ENCODE measurements at places on chromosomes 3 and 15.

DNA sequence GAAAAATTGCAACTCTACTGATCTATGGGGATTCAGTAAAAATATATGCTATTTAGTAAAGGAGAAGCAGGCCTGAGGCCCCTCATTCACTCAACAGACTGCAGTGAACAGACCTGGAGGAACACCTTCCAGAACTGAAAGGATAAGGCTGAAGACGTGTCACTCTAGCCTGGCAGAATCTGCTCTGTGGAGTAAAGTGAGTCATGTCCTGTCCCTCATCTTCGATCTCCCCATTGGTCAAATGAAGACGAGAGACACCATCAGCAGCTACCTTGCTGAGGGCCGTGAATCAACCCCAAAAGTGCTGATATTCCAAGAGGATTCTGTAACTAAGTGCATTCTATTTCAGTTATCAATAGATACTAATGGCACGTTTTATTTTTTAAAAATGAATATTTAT is 359.7 kb downstream of the FGF12 start:
- no peak for DNase-seq

DNA sequence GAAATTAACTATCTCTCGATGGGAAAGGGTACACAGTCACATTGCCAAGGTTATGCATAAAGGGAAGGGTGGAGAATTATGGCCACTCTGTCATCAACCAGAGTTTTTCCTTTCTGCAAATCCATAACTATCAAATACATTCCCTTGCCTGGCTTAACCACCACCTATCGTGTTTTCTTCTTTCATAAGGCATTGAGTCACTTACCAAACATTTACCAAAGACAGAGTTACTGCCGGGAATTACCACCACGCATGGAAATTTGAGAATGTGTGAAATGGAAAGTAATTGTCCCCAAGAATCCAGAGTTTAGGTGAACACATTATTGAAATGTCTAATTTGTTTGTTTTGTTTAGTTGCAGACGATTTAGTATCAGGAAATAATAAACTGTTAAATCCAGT is 134.3 kb upstream of the LRRN1 start:
- DNase-seq: no peak

GRCh38 chr3:70518356-70518755 is 205.9 kb upstream of the MDFIC2 start:
- DNase-seq: no peak

GRCh38 chr3:109316162-109316730 is at the start of gene DPPA2:
Gene DPPA2, minus strand, starts transcription at chr3:109316517. Its CDS starts 1,975 bp downstream, at chr3:109314542.
- no peak for DNase-seq

DNA sequence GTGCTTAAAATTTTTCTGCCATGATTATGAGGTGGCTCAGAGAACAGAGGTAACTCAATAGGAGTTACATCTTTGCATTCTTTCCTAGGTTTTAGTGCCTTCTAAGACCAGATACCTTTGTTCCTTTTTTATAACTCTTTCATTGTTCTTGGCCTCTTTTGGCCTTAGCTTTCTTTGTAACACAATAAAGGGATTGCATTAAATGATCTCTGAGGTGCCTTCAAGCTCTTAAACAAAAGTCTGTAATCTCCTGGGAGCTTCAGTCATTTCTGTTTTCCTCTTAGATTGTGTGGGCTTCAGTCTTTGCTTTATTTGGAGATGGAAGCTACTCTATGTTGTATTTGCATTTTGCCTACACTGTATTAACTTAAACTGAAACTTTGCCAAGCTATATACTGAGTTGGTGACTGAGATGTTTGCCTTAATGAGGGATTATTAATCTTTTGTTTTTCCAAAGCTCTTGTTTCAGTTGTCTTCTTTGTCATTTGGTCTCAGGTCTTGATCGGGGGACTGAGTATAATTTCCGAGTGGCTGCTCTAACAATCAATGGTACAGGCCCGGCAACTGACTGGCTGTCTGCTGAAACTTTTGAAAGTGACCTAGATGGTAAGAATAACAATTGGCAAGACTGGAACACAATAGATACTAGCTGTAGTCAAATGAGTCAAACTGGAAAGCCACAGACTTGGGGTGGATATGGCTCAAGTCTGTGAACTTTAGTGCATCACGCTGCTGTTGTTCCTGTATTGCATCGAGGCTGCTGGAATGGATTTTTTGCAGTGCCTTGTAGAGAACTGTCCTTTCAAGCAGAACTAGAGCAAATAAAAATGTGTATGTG is 110.3 kb downstream of the HCN4 start:
- no peak for DNase-seq

DNA sequence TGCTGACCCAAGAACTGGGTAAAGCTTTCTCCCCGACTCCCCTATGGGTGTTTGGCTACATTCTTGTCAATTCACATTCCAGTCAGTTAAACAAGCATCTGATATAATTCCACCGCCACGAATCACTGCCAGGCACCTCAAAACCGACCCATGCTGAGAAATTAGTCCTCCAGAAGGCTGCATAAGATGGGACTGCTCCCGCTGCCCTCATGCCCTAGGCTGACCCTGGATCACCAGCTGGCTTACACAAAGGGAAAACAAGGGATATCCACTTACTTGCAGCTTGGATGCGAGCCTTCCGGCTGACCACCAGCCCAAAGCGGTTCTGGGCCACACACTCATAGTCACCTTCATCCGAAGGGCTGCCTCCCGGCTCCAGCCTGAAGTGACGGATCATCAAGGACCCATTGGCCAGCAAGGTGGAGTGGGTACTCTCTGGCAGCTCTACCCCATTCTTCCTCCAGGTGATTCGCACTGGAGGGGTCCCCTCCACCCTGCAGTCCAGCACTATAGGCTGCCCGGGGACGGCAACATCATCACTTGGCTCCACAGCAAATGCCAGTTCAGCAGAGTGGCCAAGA is 2.9 kb downstream of the IGDCC3 start:
- no peak for DNase-seq

- no peak for DNase-seq
These were observed 43.5 kb downstream of the IFT57 start for GRCh38 chr3:108178676-108179075.

DNA sequence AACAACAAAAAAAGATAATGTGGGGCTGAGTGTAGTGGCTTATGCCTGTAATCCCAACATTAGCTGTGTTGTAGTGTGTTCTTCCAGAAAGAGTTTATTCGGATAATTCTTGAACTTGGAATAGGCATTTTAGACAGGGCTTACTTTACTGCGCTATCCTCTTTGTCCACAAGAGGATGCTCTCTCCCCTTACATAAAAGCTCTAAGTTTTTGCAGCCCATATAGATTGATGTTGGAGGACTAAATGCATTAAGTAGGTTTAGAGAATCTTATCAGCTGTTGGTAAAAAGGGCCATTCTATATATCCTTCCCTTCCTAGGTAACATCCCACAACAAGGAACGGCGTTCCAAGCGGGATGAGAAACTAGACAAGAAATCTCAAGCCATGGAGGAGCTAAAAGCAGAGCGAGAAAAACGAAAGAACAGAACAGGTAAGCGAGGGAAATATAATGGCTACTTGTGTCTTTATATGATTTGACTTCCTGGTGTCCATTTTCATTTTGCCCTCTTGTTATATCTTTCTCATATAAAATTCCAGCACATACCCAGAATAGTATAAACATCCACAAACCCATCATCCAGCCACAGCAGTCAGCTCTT is 27.8 kb upstream of the ITPKA start:
- DNase-seq: no peak

DNA sequence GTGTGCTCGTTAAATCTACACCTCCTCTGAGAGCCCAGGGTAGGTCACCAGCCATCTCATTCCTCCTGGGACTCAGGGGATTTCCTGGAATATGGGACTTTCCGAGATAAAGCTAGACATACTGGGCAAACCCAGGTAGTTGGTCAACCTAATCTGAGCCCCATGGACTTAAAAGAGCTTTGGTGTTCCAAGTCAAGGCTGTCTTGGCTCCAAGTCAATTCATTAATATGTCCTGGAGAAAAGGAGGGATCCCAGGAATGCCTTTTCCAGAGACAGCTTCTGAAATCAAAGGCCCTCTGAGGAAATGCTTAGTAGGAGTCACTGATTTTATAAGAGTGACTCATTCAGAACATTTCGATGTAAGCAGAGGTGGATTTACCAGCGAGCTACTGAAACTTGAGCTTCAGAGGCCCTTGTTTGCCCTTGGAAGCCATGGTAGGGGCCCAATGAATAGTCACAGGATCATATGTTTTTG is 137.3 kb upstream of the UBE2E1 start:
- DNase-seq: no peak

DNA sequence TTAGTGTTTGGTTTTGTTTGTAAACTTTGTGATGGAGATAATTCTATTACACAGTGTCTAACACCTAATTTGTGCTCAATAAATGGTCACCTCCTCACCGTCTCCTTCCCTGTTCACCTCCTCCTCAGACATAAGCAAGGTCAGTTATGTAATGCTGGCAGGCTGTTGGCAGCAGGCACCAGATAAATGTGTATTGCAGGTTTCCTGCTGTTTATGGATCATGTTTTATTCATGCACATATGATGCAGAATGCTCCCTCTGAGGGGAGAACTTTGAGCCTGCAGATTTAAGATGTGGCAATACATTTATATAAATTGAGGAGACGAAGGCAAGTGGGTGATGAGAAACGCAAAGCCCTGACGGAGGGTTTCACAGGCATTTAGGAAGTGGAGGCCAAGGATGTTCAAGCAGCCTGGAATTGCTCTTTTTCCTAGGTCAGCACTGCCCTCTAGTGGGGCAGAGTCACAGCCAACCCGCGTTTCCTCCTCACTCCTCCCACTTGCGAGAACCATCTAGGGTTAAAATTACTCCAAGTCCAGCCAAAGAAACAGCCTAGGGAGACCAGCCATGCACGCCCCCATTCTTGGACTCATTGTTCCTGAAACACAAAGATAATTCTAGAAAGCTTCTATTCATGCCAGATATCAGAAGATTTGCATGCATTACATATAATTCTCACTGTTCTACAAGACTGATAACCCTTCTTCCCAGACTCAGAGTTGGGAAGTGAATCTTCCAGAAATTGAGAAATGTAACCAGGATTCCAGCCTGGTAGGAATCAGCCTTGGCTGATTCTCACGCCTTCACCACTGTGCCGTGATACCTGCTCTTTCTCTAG is 228.7 kb downstream of the SLCO3A1 start:
- no peak for DNase-seq

- DNase-seq: no peak
These were observed 422.2 kb downstream of the GBE1 start for GRCh38 chr3:81339040-81339845.

GRCh38 chr3:194521510-194522260 is 34.9 kb upstream of the ATP13A3 start:
- DNase-seq: no peak

DNA sequence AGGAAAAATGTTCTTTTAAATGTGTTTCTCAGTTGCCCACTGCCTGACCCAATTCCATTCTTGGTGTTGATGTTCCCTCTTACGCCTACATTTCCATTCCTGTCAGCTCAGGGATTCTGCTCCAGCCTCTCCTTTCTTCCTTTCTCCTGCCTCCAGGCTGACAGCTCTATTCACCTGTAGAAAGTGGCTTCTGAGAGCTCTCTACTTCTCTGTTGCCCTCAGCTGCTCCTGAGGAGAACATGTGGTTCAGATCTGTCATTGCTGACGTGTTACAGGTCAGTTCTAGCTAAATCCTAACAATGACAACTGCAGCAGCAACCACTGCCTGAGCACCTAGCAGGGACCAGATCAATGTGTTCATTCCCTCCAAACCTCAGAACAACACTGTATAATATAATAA is 144.9 kb upstream of the PLAAT1 start:
- DNase-seq: no peak

DNA sequence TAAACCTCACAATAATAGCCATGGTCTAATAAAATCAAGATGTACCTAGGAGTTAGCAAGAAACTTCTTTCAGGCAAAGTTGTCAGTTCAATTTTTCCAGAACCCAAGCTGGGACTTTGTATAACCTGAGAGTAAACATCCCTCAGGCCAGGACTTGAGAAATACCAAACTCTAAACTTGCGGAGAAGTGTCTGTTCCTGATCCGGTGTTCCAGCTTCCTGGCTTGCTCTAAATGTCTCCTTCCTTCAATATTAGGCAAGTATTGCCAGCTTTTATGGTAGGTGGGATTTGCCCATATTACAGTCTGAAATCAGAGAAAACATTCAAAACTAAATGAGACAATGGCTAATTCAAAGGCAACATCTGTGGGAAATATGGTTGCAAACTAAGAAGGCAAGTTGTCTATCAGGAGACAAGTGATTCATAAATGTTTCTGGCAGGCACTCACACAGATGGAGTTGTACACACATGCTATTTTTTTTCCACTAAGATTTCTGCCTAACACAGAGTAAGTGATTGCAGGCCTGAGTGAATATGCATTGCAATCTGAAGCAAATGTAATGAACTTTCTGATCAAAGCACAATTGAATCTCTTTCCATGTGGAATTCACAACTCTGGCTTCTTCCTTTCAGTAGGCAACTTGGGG is 88.3 kb upstream of the COL8A1 start:
- no peak for DNase-seq

All from activated CD8-positive, alpha-beta memory T cell treated with anti-CD3 and anti-CD28 coated beads for 1 hour (primary cell).